EH (cell line): ENCODE measurements at places on chromosomes 5 and 9.

GRCh38 chr5:139199321-139199720, 1.2 kb upstream of the SIL1 start:
- no peak for DNase-seq

DNA sequence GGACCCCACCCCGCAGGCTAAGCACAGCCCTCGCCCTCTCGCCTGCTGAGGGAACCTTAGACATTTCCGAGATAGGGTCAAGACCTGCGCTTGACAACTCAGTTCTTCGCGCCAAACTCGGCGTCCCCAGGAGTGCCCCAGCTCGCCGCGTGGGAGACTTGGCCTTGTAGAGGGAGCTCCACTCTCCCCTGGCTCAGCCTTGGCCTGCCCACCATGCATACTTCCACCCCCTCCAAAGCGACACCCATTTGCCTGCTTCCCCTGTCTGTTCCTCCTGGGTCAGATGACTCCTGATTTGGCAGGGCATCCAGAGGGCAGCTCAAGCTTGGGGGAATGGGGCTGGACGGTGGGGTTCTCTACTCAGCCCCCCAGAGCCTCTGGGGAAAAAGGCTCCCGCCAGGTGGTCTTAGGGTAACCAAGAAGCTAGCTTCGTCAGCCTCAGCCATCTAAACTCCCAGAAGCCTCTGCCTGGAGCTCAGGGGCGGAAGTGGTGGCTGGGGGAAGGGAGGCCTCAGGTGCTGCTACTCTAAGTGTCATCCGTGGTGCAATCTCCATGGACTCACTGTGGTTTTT, 560 bp downstream of the DOCK2 start:
- no peak for DNase-seq

DNA sequence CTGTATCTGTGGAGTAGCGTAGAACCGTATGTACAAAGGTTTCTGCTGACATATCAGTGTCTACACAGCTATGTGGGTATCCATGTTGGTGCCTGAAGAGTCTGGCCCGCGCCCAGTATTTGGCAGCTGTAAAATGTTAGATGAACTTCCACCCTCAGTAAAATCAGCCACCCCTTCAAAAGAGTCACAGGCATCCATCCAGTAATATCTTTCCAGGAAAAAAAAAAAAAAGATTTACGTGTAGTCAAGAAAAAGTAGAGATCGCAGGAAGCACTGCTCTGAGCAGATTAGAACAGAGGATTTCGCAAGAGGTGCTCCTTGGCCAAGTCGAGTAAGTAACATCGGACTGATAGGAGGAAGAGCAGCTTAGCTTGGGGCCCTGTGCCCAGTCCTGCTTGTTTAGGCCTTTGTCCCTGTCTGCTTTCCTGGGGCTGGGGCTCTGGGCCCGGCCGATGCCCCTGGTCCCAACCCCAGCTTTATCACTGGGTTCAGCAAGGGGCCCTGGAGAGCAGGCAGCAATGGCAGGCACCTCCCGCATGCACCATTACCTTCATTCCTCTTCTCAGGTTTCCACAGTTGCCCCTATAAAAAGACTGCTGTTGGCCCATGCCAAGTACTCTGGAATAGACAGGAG, 21.2 kb downstream of the DAPK1 start:
- no peak for DNase-seq

- DNase-seq = no peak
Observed at GRCh38 chr9:83425240-83425639, 113.0 kb downstream of the FRMD3 start.

- DNase-seq = no peak
Observed at GRCh38 chr5:76789991-76790581, 28.7 kb upstream of the F2RL1 start.

DNA sequence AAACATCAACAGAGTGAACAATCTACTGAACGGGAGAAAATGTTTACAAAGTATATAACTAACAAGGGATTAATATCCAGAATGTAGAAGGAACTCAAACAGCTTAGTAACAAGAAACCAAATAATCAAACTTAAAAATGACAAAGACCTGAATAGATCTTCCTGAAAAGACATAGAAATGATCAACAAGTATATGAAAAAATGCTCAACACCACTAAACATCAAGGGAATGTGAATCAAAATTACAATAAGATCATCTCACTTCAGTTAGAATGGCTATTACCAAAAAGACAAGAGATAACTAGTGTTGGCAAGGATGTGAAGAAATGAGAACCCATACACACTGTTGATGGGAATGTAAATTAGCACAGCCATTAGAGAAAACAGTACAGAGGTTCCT, 218.8 kb downstream of the MCTP1 start:
- DNase-seq = no peak

DNA sequence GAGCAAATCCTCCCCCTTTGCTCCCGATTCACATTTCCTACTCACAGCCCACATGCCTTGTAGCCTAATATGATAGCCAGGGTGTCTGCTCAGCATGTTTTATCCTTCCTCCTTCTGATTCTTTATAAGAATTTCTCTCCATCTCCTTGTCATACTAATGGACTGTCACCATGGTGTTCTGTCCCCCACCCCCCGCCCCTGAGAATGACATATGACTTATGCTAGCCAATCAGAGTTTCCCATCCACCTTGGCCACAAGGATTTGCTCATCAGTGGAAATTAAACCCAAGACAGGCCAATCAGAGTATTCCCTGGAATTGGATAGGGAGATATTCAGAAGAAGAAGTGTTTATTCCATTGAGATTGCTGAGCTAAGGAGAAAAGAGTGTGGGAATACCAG, 16.0 kb downstream of the ABLIM3 start:
- DNase-seq = no peak

DNA sequence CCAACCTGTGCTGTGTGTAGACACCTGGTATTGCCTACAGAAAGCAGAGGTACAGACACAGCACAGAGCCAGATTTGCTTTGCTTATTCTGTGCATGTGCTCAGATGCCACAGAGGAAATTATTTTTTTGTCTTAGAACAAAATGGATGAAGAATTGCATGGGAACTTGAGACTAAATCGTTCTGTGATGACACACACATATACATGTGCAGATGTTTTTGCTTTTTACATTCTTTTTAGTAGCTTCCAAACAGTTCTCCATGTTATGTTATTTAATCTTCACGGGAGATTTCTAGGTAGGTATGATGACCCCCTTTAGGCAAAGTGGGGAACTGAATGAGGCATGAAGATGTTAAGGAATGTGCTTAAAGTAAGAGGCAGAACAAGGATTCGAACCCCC, 221.5 kb upstream of the PANK3 start:
- DNase-seq = peak; percentile 10

GRCh38 chr5:27144456-27144855, 106.1 kb upstream of the CDH9 start:
- no peak for DNase-seq

DNA sequence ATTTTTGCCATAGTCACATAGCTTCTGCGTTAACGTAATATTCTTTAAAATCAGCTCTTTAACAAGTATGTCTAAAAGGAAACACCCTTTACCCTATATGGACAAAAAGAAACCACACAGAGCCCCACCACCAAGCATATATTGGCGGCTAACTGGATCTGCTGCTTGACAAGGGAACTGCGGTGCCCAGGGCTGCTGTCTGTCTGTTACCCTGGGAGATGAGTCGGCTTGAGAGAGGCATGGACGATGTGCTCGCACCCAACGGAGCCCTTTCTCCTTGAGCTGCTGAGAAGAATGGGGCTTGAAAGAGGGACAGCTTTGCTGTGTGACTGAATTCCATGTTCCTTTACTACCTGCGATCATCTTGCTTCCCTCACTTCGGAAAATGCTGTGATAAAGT, 158.6 kb upstream of the SHB start:
- DNase-seq = peak; percentile 3

- DNase-seq = no peak
Observed at GRCh38 chr9:131087354-131087893, 8.9 kb upstream of the AIF1L start.

DNA sequence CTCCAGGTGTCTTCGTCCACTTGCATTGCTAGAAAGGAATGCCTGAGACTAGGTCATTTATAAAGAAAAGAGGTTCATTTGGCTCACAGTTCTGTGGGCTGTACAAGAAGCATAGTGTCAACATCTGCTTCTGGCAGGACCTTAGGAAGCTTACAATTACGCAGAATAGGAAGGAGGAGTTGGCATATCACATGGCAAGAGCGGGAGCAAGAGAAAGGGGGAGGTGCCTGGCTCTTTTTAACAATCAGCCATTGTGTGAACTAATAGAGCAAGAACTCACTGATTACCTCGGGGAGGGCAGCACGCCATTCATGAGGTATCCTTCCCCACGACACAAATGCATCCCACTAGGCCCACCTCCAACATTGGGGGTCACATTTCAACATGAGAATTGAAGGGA, 134.4 kb upstream of the EFNA5 start:
- no peak for DNase-seq

DNA sequence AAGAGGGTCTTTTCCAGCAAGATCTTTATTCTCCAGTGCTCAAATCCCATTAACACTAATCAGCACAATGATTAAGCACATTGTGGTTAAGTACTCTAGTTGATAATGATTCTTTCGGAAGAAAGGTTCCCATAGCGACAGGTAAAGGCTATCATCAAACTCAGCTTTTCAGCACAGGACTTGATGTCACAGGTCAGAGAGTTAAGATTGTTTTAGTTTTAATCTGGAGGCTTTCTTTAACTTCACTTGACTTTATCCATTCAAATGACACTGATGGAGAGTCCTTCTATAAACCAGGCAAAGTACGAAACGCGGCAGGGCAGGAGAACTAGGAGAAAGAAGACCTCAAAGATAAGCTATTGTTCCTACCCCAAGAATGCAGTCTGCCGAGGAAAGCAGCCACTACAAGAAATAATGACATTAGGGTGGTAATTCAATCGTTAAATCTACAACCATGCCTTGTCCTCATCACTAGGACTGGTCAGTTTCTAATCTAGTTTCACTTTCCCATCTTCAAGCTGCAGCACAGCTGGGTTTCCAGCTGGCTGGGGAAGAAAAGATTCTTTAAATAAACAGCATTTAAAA, 4.6 kb downstream of the NRG2 start:
- DNase-seq = peak; percentile 33

DNA sequence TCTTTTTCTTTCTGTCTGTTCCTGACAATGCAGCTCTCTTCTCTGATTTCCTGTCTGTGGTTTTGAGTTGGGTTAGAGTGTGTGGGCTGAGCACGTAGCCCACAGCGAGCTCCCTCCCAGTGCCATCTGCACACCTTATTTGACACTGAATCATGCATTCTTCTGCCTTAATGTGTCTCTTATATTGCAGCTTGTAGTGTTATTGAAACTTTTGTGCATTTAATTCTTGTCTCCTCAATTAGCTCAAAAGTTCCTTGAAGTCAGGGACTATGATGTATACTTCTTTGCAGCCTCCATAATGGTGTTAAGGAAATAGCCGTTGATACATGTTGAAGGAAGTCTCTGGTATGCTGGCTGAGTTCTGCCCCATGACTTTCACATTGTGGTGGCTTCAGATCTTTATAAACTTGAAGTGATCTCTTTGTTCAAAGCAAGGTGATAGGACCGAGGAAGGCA, 576.2 kb upstream of the CLINT1 start:
- no peak for DNase-seq

- DNase-seq = no peak
Observed at GRCh38 chr9:117125531-117125930, 289.3 kb downstream of the ASTN2 start.

DNA sequence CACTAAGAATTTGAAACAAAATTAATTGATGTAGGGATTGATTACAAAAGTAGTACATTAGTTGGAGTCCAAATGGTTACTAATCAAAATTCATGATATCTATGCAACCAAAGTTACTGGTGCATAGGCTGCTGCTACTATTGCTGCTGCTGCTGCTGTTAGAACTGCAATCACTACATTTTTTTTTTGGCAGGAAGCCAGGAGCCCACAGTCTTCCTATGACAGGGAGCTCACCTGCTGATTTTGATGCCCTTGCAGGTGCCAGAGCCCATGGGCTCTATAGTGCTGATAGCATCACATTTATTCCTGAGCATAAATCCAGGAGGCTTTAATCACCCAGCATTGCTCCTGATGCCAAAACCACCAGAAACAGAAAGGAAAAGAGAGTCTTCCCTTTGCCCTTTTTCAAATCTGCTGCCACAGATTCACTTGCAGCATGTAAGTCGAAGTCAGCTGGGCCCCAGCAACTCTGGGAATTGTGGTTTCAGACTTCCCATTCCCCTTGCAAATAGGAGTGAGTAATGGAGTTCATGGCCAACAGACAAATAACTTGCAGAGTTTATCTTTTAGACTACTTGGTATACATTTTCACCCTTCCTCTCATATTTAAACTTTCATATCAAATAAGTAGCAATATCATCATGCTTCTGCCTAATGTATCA, 17.6 kb downstream of the SLCO6A1 start:
- no peak for DNase-seq

GRCh38 chr5:178116143-178116885, 3.0 kb downstream of the N4BP3 start:
- no peak for DNase-seq

DNA sequence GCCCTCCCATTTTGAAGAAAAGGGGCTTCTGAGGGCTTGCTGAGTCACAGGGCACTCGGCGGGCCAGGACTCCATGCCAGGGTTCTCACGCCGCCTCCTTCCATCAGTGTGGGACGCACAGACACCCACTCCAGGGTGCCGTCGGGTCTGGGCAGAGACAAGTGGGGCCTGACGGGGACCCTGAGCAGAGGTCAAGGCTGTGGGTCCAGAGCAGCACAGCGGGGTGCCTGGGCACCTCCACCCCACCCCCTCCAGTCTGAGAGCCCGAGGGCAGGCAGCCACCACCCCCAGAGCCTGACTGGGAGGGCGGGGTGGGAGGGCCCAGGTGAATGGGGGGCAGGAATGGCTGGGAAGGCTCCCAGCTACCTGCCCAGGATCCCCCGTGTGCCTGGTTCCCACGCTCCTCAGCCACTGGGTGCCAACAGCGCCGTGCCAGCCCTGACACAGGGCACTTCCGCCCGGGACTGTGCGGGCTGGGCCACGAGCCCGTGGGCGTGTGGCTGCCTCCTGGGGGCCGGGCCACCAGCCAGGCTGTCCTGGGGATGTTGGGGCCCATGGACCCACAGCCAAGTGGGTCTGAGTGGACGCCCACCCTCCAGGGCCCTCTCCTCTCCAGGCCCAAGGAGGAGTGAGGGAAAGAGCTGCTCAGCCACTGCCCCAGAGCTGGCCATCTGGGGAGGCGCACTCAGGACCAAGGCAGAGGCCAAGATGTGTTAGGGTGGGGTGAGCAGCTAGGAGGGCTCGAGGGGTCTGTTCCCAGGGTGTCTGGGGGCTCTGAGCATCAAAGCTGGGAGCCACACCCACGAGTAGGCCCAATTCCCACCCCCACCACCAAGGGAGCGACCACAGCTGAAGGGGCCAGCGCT, 10.1 kb upstream of the NRARP start:
- no peak for DNase-seq

- DNase-seq = peak; percentile 1
Observed at GRCh38 chr5:59528202-59528862, 365.2 kb downstream of the PDE4D start.

GRCh38 chr9:33351547-33351946, 50.8 kb downstream of the AQP7 start:
- no peak for DNase-seq

GRCh38 chr9:75088646-75089372, 495 bp downstream of the OSTF1 start:
- DNase-seq = peak; percentile 78

DNA sequence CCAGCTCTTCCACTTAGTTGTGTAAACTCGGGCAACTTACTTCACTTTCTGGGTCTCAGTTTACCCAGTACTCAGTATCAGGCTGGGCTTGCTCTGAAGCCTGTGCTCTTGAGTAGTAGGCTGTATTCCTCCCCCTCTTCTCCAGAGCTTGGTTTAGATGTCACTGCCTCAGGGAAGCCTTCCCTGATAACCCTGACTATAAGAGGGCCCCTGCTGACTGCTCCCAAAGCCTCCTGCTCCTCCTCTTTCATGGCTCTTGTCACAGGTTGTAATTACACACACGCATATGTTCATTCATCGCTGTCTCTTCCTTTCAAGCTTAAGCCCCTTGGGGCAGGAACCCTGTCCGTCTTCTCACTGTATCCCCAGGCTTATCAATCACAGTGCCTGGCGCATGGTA, 140.2 kb downstream of the RGS3 start:
- no peak for DNase-seq
